ENCODE measurements at places on chromosomes 13 and 19. TPM values are rescaled to one million over a fixed set of nuclear protein-coding genes. Genes with fewer than 3 reads are reported as not detected.

- no peak overlapping the region for H3K27ac ChIP-seq
- no peaks in the 10 kb centered on the region for H3K36me3 ChIP-seq
- no peak for DNase-seq
- no peaks in the 10 kb centered on the region for H3K27me3 ChIP-seq
- H3K4me1 ChIP-seq = no peaks in the 10 kb centered on the region
- no peak overlapping the region for H3K4me3 ChIP-seq
These were observed 525.0 kb upstream of the SLITRK6 start for GRCh38 chr13:86324191-86324590.

DNA sequence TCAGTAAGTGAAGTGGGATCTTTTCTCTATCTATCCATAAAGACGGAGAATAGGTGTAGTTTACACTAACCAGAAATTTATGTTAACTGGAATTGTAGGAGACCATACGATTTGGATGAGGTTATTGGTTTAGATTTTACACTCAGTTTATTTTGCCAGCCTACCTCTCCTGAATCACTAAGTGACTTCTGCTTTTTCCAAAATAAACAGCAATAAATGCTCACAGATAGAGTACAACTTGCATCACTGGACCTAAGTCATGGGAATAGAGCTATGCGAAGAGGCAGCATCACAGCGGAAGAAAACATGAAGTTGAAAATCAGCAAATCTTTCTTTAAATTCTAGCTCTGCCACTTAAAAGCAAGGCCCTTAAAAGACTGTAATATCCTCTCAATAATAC, 781.0 kb downstream of the LIG4 start:
- no peak for DNase-seq
- H3K27ac ChIP-seq = no peak overlapping the region
- no peaks in the 10 kb centered on the region for H3K36me3 ChIP-seq
- H3K4me1 ChIP-seq = no peaks in the 10 kb centered on the region

The ZNF256 gene
- 11.3 TPM for total RNA-seq

- H3K4me1 ChIP-seq = peaks cover 71% of the 10 kb centered on the region
- H3K36me3 ChIP-seq = peaks cover 4% of the 10 kb centered on the region
- peaks cover 36% of the 10 kb centered on the region for H3K27me3 ChIP-seq
- H3K27ac ChIP-seq = peak overlapping the region; percentile 95
These were observed 7.7 kb upstream of the CIRBP start for GRCh38 chr19:1261538-1261797.

DNA sequence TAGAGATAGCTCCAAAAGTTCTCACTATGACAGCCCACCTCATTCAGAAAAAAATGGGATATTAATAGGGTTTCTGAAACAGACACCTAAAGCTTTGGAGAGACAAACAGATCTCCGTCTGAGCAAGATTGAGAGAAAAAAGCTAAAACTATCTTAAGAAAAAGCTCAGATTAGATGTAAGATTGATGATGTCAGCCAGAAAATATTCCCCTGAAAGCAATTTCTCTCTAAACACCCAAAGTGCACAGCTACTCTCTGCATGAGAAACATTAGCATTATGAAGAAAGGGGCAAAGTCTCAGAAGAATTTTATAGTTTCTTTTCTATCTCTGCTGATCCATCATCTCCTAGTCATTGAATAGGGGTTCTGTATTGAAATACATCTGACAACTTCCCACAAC, 148.9 kb downstream of the ZNF737 start:
- peaks cover 4% of the 10 kb centered on the region for H3K4me1 ChIP-seq
- no peak for DNase-seq
- H3K4me3 ChIP-seq = no peak overlapping the region
- H3K27me3 ChIP-seq = no peaks in the 10 kb centered on the region
